T-helper 17 cell (primary cell): ENCODE measurements at places on chromosomes 3 and 15.

DNA sequence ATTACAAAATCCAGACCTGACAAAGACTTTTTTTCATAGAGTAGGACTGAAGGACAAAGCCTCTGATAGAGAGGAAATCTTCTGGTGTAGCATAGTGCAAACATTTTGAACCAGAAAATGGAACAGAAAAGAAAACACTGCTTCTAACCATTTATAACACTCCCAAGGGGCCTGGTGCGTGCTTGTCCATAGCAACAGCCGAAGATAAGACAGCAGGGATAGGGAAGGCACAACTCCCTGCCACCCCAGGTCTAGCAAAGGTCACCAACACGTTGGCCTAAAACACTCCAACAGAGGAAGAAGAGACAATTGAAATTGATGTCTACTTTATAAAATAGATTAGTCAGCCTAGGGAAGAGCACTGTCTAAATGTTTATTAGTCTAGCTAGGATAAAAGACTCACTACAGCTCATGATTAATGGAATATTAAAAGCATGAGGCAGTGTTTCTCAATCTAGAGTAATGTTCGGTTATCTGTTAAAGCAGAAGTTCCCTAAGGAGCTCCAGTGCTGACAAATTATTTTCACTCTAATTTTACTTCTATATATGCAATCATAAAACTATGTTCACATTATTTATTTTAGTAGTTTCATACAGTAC lies 145.2 kb downstream of the P3H2 start:
- no peak for DNase-seq

DNA sequence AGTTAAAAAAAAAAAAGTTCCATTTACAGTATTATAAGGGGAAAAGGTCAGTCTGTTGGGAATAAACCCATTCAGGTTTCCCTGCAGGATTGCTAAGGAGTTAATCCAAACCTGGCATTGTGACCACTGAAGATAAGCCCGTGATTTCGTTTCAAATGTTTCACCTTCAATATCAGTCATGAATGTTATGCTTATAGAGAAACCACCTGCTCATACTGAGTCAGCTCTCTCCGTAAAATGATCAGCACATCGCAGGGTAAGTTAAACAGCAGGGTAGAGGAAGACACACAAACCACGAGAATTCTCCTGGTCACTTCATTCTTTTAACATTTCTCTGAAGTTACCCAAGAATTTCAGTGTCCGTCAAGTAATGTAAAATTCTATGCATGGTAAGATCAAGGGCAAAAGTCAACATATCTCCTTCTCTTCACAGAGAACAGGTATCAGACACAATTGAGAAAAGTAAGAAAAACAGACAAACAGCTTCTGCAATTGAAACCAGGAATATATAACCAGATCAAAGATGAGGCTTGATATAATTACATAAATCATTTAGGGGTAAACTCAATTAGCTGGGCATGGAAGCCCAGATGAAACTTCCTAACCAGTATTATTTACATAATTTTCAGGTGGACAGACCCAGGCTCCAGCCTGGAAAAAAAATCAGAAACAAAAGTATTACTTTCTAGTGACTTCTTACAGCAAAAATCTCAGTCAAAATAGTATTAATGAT lies 67.6 kb upstream of the ARHGEF3 start:
- no peak for DNase-seq

DNA sequence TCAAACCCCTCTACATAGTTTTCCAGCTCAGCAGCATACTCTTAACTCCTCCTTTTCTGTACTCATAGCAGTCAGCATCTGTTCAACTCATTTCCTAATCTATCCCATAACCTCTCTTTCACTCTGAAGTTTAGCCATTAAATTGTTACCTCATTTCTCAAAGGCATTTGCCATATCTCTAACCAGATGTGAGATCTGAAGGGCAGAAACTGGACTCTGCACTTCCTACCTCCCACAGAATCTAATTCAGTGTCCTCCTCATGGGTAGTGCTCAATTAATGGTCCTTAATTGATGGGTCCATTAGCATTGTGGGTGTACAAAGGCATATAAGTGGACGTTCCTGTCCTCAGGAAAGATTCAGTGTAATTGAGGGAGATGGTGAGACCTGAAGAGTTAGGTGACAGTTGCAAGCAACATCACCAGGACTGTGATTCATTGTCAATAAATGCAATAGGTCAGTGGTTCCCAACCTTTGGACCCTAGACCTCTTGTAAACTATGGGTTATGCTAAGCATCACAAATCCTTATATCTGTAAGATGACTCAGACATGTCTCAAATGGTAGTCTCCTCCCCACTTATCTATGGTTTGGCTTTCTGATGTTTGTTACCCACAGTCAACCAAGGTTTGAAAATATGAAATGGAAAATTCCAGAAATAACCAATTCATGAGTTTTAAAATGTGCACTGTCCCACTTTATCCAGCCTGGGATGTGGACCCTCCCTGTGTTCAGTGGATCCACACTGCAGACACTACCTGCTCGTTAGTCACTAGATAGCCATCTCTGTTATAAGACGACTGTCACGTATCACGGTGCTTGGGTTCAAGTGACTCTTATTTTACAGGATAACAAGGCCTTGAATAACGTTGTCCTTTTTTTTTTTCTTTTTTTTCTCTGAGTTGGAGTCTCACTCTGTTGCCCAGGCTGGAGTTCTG lies 25.0 kb upstream of the UACA start:
- no peak for DNase-seq

GRCh38 chr3:14434498-14435151 lies 32.2 kb downstream of the SLC6A6 start:
- no peak for DNase-seq

DNA sequence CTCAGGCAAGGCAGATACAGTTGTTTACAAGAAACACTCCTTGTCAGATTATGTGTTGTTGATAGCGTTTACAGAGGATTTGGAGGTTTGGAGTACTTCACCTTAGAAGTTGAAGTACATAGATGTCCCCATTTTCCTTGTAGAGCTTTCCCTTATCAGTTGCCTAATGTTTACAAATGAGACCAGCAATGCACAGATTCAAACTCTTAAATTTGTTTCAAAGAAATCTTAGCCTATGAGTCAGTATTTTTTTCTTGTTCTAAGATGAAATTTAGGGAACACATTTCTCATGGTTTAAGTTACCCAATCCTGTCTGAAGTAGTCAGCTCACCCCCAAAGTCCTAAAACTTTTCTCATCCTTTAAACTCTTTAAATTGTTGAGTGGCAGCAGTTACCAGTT lies 6.3 kb upstream of the EIF5A2 start:
- no peak for DNase-seq

DNA sequence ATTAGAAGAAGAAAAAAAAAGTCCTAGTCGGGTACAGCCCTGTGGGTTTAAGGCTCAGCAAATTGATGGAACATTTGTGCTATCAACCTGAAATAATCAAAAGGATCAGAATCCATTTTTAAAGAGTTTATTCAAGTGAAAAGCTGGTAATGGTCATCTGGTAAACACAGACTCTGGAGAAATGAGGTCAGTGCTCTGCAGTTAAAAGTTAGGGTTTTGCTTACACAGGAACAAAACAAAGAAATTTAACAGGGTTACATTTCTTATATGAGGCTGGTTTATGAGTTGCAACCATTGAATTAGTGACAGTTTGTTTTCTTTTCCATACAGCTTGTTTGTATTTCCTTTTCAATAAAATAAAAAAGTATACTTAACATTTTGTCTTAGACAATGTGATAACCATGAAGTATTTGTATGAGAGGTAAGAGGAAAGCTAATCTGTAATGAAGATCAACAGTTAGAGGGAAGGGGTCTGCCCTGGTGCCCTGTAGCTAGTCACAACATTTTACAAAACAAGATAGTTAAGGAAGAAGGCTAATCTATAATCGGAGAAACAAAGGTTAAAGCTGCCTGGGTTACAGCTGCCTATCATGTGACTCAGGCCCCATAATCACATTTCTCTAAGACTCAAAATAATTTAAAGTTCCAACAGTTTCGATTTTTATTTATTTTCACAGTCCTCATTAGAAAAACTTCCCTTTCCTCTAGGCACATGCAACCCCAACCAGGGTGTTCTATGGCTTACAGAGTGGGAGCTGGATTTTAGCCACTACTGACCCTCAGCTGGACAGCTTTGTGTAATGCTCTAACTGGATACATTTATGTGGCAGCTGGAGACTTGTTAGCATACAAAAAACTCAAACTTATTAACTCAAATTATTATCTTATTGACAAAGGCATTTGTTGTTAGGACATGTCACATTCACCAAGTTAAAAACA lies 98.1 kb upstream of the ACP3 start:
- DNase-seq, result no peak
